ENCODE measurements at places on chromosomes 7 and 10. TPM values are rescaled to one million over a fixed set of nuclear protein-coding genes. Genes with fewer than 3 reads are reported as not detected.
A peak's percentile ranks its signal among the peaks of the same experiment; 100 is the strongest.

DNA sequence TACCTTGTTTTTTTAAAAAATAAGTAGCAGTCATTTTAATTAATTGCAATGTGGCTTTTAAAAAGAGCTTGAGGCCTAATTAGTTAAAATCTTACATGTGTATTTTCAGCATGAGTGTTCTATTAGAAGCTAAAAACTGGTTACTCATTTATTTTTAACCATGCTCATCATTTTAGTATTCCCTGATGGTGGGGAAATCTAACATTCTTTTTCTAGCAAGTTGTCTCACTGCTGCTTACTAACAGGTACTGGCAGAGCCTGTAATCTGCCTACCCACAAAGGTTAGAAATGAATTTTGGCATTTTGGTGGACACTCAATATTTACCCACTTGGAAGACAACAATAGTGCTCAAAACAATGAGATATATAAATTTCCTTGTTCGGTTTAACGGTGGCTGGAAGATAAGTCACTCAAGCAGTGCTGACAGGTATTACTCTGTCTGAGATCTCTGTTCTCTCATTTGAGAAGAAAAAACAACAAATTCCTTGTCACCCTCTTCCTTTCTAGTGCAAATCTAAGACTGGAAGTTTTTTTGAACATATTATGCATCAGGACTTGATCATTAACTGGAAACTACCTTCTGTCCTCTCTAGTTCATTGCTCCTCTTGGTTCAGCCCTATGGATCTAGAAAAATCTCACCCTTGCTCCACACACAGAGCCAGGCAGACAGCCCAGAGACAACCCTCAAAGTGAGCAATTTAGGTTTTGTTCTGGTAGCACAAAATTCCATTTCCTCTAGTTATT is 83.3 kb downstream of the VWDE start:
- DNase-seq = no peak

DNA sequence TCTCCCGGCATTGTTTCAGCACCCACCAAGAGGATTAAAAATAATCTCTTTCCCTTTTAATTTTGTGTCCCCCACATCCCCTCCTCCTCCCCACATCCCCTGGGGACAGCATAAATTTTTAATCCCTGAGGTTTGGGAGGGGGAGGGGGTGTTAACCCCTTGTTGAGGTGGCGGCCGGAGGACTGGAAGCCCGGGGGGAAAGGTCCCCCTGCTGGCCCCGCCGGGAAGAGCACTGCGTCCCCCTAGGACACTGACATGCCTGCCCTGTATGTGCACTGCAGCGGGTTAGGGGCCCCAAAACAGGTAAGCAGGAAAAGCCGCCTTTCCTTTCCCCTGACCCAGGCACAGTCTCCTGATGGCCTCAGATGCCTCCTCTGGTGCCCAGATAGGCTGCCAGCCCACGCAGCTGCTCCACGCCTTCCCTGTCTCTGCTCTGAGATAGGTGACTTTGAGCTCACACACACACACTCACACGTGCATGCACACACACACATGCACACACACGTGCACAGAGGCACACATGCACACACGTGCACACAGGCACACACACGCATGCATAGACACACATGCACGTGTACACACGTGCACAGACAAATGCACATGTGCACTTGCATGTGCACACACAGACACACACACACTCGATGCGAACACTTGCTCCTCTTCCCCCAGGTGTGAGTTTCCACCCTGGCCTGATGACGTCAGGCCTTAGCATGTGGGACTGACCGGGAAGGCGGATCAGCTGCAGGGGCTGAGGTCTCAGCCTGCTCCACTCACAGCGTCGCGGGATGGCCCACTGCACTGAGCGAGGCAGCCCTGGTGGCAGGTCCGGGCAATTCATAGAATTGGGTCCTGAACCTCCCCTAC is 12.3 kb downstream of the CNPY1 start:
- peak; percentile 75 for DNase-seq

- DNase-seq = peak; percentile 68
These were observed 650.5 kb upstream of the SORCS1 start for GRCh38 chr10:107814865-107815487.

- DNase-seq = no peak
These were observed 24.5 kb downstream of the ZEB1 start for GRCh38 chr10:31343551-31343950.

GRCh38 chr7:14013898-14014297 is 24.4 kb upstream of the ETV1 start:
- DNase-seq = no peak

The NCF1 gene
- total RNA-seq = 0.80 TPM

The CTBP2 gene
- total RNA-seq = 145 TPM

The TMEM213 gene
- total RNA-seq = not detected
